ENCODE measurements at places on chromosomes 3 and 15.

GRCh38 chr15:43625106-43625505 is 6.5 kb upstream of the STRC start:
- DNase-seq = no peak

DNA sequence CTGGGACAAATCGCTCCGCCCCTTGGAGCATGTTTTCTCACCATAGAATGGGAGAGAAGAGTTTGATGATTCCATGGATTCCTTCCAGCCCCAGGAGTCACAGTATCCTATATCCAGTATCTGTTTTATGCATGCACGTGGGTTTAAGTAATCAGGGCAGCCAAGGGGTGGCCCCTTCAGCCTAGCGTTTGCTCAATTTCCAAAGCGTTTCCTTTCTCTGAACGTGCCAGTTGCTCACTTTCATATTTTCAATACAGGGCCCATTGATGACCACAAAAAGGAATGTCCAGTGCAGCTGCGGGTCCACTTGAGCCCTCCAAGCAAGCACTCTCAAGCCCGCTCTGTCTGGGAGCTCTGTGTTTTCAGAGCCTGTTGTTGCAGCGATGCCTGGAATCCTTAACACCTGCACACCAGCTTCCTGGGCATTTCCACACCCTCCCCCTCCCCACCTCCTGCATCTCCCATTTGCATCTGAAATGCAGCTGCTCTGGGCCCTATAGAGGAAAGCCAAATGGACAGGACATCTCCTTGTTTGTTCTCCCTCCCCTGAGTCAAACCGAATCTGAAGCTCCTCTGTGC is 164.3 kb upstream of the LPP start:
- no peak for DNase-seq

GRCh38 chr15:67746022-67746421 is 79.3 kb upstream of the SKOR1 start:
- no peak for DNase-seq

- DNase-seq = no peak
These were observed 9.2 kb upstream of the RFC4 start for GRCh38 chr3:186815435-186815834.

DNA sequence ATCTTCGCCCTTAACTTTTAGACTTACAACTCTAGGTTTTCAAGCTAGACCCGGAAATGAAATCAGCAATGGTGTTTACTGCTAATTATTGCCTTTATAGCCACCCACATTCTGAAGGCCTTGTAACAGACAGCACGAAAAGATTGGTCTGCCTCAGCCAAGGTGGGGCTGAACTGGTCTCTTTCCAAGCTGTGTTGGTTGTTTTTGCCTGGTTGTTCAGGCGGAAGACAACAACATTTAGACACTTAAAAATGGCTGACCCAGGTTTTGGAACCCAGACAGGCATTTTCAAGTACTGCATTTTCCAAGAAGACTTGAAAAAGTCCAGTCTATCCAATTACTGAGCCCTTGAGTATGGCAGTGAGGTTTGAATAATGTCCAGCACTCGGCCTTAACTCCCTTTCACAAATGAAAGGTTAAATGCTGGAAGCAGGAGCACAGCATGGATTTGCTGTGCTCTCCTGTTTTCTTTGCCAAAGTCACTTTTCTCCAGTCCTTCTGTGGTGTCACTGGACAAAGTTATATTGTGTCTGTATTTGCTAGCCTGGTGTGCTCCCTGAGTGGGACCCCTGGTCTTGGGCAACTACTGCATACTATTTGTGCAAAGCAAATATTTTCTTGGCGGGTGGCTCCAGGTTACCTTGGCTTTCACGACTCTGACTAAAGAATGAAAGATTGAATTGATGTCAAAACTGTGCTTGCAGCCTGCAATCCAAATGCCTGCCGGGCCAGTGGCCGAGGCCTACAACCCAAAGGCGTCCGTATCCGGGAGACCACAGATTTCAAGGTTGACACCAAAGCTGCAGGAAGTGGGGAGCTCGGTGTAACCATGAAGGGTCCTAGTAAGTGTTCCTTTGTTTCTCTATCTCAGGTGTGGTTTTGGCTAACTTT is 93.5 kb downstream of the FLNB start:
- DNase-seq = no peak

GRCh38 chr15:78257681-78258080 is 6.7 kb upstream of the DNAJA4 start:
- DNase-seq = no peak

GRCh38 chr15:67341539-67341938 is 87.0 kb downstream of the IQCH start:
- no peak for DNase-seq

- DNase-seq = no peak
These were observed 114.0 kb upstream of the ALDH1A3 start for GRCh38 chr15:100765467-100766241.

All from activated T-helper 1 cell treated with anti-CD3 and anti-CD28 coated beads, Interleukin-2, amount 50 U/mL, for 16 hours (primary cell).